ENCODE measurements at places on chromosomes 4 and X.

DNA sequence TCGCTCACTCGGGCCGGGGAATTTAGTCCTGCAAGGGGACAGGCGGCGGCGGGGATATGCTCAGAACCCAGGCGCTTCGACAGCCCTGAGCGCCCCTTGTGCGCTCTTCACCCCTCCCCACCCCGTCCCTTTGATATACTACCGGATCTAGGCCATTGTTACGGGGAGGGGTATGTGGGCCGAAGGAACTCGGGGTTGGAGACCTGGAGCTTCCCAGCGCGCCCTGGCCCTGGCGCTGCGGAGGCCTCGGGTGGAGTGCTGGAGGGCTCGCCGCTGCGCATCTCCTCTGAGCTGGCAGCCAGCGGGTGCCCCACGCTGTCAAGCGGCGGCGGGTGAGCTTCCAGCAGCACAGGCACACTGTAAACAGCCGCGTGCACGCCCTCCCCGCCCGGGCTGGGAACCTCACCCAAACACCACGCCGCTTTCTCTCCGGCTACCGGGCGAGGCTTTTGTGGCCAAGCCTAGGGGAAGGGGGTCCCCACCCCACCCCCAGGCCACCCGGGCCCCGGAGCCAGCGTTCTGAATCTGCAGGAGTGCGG lies 54.5 kb upstream of the BCOR start:
- no peak for DNase-seq

- no peak for DNase-seq
Measured at GRCh38 chr4:1154523-1155182, 17.7 kb downstream of the SPON2 start.

GRCh38 chrX:7077241-7078230 lies 70.0 kb upstream of the STS start:
- DNase-seq: no peak

DNA sequence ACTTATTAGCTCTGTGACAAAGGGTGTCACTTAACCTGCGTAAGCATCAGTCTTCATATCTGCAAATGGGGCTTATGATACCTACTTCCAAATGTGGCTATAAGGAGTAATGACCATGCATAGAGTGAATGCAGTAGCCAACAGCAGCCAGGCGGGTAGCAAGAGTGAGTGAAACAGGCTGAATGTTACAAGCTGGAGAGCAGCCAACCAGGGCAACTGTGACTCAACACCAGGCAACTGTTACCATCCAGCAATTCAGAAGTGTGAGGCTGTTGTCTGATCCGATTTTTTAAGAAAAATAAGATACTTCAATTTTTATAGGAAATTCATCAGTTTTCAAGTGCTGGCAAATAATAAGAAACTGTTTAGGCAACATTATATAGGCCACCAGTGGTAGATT lies 270.2 kb upstream of the TAPT1 start:
- no peak for DNase-seq

- DNase-seq: no peak
Measured at GRCh38 chr4:101670897-101671296, 119.6 kb upstream of the BANK1 start.

- DNase-seq: no peak
Measured at GRCh38 chr4:75724867-75725724, 719 bp downstream of the USO1 start.

DNA sequence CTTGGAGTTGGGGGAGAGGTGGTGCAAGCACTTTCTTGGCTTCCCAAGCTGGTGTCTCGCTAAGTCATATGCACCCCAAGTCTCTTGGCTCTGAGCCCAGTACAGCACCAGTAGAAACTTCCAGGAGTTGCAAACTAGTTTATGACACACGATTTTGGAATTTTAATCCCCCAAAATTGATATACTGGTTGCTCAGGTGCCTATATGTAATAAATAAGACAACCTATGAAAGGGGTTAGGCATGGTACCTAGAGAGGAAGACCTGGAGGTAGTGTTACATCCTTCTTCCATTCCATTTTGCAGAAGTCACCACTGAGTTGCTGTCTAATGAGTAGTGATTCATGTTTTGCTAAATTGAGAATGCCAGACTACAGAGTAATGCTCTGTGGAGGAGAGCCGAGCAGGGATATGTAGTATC lies 4.3 kb upstream of the SLC4A4 start:
- DNase-seq: no peak

- no peak for DNase-seq
Measured at GRCh38 chr4:186946682-186947294, 223.1 kb upstream of the FAT1 start.

DNA sequence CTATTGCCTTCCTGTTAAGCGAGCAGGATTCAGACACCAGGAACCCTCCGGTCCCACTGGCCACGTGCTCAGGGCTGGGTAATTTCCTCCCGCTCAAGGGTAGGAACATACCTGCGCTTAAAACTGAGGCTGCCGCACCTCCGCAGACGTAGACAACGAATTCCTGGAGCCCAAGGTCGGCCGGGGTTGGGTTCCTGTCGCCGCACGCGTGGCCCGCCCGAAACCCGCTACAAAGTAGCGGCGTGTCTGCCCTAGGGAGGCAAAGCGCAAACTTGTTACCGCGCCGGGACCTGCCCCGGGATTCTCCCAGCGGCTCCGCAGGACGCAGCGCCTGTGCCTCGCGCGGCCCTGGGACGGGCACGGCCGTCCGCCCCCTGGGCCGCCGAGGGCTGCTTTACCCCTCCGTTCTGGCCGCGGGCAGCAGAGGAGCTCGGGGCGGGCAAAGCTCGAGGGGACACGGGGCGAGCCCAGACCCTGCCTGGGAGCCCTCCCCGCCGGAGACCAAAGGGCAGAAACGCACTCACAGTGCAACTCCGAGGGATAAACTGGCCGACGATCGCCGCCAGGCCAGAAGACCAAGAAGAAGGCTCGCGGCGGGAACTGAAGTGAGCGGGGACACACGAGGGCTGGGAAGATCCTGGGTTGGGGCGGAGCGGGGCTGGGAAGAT lies at the start of gene ERVMER34-1:
TSS of gene ERVMER34-1 (minus strand) at position 607 of the 668 bp plus-strand sequence. CDS start 5,905 bp downstream, outside the sequence.
- no peak for DNase-seq

DNA sequence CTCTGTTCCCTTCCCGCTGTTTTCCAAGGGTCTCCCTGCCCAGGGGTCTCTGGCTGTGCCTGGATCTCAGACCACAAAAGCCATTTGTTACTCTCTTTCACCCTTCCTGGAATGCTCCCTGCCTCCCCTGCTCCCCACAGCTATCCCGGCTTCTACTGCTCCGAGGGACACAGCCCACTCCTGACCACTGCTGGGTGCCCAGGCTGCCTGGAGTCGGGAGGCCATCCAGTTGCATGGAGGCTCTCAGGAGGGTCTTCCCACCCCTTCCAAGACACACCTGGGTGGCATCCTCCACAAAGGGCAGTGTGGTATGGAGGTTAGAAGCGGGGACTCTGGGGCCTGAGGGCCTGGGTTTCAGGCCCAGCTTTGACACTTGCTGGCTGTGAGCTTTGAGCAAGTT lies 101.1 kb downstream of the PPP2R2C start:
- no peak for DNase-seq

DNA sequence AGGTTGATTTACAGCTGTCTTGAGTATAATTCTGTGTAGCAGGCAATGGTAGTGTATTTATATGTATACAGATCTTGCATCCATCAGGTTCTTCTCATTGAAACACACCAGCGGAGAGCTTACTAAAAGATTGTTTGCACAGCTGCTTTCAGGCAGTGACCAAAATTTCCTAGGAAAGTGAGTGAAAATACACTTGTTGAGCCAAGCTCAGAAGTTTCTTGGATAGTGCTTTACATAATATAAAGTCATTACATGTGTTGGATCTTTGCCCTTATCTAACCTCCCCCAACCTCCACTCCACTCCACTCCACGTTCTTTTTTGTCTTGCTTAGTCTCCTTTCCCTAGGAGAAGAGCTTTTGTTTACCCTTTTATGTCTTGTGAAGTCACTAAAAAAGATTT lies 34.1 kb downstream of the CNKSR2 start:
- no peak for DNase-seq

DNA sequence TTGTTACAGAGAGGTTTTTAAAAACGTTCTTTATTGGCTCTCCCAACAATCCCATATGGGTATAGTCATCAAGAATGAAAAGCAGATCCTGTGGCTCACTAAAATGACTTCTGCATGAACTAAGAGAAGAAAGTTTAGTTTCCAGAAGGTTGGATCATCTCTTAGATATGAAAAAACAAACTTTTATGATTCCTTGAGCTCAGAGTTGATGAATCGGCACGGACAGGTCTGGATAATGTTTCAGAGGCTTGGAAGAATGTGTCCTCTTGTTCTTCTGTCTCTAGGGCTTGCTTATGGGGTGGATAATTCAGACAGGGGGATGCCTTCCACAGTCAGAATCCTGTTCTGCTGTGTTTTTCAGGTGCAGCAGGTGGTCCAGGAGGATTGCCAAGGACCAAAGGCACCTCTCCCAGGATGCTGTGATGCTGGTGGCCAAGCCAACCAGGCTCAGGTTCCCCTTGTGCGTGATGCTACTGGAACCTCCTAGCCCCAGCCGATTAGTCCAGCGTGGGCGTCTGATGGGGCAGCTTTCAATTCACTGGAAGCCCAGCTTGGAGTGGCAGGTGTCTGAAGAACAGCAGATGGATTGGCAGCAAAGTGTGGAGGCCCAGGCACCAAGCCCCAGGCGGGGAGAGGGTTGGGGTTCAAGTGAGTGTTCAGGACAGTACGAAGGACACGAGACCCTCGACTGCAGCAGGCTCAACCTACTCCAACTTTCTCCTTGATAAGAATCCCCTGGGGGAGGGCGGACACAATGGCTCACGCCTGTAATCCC lies 30.3 kb downstream of the CCKAR start:
- DNase-seq: no peak

DNA sequence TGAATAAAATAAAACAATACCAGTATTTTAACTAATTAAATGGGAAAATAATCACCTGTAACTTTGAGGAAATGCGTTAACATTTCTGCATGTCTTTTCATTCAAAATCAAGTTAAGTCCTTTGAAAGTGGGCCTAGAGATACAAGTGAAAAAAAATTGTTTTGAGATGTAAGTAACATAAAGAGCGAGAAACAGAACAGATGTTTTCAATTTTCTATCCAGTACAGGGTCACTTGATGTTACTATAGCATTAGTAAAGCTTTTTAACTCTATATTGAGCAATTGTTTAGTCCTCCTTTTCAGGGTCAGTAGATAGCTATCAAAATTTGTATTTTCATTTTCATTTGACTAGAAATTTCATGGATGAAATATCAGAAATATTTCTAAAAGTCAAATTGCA lies 761.4 kb downstream of the CCSER1 start:
- no peak for DNase-seq

DNA sequence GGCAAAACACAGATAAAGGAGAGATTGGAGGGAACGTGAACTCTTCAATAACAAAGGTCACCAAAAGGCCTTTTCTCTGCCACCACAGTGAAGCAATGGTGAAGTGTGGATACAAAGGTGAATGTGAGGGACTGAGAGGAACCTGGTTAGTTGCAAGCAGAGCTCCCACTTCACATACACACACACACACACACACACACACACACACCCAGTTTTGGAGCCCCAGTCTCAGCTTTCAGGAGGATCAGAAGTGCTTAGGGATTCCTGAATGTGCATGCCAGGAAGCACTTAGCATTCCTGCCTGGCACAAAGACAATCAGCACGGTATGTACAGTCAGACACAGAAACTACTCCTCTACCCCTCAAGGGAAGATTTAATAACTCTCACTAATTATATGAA lies 71.5 kb downstream of the ARHGEF9 start:
- no peak for DNase-seq

DNA sequence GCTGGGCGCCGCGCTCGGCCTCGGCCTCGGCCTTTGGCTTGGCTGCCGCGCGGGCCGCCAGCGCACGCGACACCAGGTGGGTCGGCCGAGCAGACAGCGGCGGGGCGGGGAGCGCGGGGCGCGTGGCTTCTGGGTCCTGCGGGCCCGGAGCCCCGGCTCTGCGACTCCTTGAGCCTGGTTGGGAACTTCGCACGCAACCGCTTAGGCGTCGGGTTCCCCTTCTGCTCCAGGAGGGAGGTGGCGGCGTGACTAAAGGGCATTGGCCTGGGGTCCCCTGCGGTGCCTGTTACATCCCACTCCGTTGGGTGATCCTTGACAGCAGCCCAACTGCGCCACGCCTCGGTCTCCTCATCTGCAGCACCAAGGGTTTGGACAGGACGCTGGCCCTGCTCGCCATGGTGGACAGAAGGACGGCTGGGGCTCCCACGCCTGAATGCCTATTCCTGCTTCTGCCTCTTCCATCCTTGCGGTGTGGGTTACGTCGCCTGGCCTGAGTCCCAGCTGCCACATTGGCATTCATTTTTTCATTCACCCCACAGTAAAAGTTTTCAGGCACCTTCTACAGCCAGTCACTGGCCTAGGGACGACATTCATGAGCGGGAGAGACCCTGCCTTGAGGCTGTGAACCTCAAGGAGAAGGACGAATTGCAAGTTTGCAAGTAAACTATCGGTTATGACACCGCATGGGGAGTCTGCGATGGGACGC lies 631 bp downstream of the EVC start:
- no peak for DNase-seq

- no peak for DNase-seq
Measured at GRCh38 chrX:98380106-98380505, 1496.4 kb downstream of the RPA4 start.

- no peak for DNase-seq
Measured at GRCh38 chrX:11346121-11346682, 53.0 kb downstream of the AMELX start.
